ENCODE measurements at places on chromosomes 12 and 14.

DNA sequence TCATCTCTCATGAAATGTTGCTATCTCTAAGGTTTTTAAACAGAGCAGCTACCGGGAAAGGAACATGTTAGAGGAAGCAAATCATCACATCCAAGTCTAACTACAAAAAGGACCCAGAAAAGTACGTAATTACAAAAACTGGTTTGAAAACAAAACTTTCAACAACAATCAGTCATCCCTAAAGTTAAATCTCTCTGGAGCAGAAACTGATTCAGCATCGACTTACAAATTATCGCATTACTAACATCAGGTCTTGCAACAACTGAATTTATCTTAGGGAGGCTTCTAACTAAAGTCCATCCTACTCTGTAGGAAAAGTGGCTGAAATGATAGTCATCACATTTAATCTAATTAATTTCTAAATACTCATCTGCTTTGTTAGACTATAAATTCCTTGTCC lies 137.0 kb downstream of the MED13L start:
- DNase-seq: no peak

DNA sequence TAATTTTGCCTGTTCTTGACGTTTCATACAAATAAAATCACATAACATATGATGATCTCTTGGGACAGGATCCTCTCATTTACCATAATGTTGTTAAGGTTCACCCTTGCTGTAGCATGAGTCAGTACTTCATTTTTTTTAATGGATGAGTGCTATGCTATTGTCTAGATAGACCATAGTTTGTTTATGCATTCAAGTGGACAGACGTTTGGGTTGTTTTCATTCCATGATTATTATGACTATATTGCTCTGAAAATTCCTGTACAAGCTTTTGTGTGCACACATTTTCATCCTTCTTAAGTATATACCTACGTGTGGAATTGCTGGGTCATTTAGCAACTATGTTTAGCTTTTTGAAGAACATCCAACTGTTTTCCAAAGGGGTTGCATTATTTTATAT lies 325.6 kb upstream of the TMEM132C start:
- no peak for DNase-seq

GRCh38 chr12:113853491-113853890 lies 112.6 kb downstream of the RBM19 start:
- DNase-seq: no peak

- no peak for DNase-seq
Measured at GRCh38 chr14:61575551-61576150, 119.7 kb upstream of the HIF1A start.

GRCh38 chr12:6374028-6374785 lies 1.2 kb downstream of the SCNN1A start:
- no peak for DNase-seq

- no peak for DNase-seq
Measured at GRCh38 chr14:64974563-64974962, 2.4 kb upstream of the RAB15 start.

- no peak for DNase-seq
Measured at GRCh38 chr12:129269756-129270495, 416.6 kb downstream of the GLT1D1 start.

GRCh38 chr12:46627686-46628085 lies 198.1 kb downstream of the SLC38A4 start:
- no peak for DNase-seq

DNA sequence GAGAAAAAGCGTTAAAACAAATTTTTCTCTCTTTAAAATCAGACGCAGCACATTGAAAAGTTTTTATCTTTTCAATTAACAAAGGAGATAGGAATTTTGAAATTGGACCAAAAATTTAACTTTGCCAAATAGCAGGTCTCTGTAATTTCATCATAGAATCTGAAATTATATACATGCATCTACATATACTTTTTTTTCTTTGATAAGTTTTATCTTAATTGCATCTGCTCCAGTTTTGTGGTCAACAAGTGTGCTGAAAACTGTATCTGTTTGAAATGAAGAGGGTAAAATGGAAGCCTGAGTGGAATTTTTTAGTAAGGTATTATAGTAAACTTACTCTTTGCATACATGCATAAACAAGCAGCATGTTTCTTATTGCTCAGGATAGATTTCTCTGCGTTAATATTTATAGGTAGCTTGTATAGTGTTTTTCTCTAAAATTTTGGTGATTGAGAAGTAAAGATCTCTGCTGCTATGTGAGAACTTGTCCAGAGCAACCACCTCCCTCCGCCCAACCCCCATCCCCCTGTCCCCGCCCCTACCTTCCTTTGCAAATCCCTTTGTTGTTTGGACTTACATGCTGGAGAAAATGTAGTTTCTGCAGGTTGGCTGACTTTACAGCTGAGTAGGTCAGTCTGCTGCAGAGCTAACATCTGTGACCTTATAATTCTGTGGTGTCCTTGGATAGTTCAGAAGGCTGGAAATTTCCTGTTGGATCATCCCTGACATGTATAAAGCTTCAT lies 64.6 kb downstream of the VRK1 start:
- DNase-seq: no peak

DNA sequence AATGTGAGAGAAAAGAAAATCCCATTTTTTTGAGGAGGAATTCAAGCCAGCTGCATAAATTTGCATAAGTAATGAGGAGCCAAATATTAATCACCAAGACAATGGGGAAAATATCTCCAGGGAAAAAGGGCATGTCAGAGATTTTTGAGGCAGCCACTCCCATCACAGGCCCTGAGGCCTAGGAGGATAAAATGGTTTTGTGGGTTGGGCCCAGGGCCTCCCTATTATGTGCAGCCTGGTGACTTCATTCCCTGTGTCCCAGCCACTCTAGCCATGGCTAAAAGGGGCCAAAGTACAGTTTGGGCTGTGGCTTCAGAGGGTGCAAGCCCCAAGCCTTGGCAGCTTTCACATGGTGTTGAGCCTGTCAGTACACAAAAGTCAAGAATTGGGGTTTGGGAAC lies 1051.0 kb upstream of the FOXG1 start:
- DNase-seq: no peak

DNA sequence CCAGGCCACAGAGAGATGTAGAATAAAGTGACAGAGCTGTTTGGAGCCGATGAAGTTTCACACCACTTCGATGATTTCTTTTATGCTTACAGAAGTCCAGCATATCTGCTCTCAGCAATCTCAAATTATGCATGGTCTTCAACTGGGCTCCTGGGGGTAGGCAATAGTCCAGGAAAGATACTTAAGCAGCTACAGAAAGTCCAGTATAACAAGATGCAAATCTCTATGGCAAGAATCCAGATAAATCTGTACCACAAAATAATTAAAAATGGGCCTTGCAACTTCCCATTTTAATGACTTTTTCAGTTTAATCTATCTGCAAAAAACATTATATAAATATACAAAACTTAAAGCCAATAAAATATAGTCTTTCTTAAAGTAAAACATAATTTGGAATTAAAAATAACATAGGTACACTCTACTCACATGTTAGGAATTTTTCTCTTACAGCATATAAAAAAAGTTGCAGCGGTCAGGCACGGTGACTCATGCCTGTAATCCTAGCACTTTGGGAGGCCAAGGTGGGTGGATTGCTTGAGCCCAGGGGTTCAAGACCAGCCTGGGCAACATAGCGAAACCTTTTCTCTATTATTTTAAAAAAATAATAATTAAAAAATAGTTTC lies 20.5 kb upstream of the RAD51AP1 start:
- DNase-seq: no peak

GRCh38 chr14:91229743-91230200 lies 14.7 kb downstream of the GPR68 start:
- DNase-seq: no peak

- no peak for DNase-seq
Measured at GRCh38 chr12:116346222-116346621, 68.7 kb upstream of the MED13L start.

DNA sequence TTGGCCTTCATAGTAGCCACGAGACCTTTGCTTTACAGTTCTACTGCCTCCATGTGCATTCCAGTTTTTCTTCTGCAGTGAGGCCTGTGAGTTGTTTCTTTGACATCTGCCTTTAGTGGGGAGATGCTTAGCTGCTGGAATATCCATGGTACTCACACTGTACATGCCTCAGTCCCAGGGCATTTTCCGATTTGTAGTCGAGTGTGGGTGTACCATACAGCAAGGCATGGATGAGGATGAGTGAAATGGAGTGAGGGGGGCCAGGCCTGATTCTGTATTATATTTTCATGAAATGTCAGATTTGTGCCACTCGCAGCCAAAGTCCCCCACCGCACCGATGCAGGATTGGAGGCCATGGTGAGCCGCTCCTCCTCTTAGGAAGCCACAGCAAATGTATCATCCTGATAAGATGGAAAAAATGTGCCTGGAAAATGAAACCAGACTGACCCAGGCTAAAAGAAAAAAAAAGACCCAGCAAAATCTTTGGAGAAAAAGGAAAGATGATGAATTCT lies 173.0 kb downstream of the ADGRD1 start:
- no peak for DNase-seq

Measured in left renal pelvis (tissue), 4 donors.